Non-pigmented ciliary epithelial cell (primary cell): ENCODE measurements at places on chromosomes 13 and 19.
A peak's percentile ranks its signal among the peaks of the same experiment; 100 is the strongest.

- DNase-seq = no peak
Measured at GRCh38 chr13:71312923-71313322, 554.1 kb downstream of the DACH1 start.

DNA sequence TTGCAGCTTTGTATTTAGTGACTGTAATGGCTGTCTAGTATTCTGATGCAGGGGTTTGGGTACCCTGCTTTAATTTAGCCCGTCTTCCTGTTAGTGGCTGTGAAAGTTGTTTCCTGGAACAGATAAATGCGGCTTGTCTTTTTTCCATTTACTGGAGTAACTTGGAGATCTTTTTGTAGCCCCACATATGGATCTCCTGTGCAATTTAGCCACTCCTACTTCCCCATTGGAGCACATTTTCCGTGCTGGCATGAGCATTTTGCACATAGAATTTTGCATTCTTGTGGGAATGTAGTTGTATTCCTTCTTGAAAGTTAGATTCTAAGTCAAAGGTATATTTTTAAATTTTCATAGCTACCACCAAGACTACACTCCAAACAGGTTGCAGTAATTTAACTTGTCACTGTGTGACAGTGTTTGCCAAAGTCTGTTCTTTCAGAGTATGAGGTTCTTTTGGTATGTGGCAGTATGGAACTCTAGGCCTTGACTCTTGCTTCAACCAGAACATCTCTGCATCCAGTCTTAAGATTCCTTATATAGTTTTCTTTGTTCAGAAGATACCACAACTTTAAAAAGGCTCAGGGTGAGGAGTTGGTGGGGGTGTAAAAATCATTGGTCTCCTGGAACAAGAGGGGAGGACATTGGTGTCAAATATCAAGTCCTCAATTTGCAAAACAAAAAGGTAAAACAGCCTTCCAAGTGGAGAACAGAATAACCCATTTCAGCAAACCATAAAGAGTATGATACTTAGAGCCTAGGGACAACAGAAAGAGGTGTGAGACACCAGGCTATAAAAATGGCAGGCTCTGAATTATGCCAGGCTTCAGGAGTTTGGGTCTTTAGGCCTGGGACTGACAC is 21.1 kb upstream of the CCDC97 start:
- DNase-seq = no peak

GRCh38 chr13:48210178-48210577 is 22.8 kb upstream of the ITM2B start:
- DNase-seq = peak; percentile 58

GRCh38 chr19:17136021-17136420 is 60.4 kb downstream of the MYO9B start:
- no peak for DNase-seq

DNA sequence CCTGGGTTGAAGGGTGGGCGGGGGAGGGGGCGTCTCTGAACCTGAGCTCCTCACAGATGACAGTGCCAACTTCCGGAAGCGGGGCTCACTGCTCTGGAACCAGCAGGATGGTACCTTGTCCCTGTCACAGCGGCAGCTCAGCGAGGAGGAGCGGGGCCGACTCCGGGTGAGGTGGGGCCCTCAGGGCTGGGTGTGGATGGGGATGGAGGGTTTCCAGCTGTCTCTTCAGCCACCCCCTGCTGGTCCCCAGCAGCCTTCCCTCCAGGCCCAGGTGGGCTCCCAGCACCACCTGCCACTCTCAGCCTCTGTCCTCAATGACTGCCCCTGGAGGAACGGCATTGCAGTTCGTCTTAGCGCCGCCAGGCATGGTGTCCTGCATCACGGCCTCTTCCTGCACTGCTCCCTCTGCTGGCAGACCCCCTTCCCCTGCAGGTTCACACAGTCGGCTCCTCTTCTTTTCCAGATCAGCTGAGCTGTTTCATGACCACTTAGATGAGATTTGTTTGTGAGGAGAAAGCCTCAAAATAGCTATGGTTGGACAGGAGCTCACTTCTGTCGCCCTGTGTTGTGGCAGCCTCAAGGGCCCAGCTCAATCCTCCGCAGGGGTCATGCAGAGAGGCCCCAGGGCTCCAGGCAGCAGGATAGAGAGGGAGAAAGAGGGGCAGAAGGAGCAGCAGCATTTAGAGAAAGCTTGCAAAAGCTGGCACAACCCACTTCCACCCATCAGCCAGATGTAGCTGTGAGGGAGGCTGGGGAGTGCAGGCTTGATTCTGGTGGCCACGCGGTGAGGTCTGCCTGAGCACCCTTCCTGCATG is 2.5 kb upstream of the GARIN5A start:
- DNase-seq = no peak

DNA sequence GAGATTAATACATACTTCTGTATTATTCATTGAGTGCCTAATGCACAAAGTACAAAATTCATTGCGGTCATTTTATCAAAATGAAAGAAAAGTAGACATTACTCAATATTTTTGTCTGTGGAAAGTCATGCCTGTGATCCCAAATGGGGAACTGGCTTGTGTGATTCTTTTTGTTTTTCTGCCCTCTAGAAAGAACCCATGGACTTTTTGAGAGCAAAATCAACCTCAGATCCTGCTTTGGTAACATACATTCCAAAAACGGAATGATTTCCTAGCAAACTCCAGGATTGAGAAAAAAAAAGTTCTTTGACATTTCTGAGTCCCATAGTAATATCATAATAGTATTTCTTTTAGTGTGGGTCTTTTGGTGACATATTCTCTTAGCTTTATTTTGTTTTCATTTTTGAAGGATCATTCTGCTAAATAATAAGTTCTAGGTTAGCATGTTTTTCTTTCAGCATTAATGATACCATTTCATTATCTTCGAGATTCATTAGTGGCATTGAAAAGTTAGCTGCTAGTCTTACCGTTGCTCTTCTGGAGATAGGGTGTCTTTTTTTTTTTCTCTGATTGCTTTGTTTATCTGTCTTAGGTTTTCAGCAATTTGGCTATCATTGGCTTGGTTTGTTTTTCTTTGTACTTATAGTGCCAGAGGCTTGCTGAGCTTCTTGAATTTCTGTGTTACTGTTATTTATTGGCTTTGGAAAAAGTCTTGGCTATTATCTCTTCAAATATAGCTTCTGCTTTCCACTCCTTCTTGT is 102.4 kb upstream of the CSNK1A1L start:
- no peak for DNase-seq

GRCh38 chr19:29677001-29677817 is 11.9 kb downstream of the PLEKHF1 start:
- no peak for DNase-seq

DNA sequence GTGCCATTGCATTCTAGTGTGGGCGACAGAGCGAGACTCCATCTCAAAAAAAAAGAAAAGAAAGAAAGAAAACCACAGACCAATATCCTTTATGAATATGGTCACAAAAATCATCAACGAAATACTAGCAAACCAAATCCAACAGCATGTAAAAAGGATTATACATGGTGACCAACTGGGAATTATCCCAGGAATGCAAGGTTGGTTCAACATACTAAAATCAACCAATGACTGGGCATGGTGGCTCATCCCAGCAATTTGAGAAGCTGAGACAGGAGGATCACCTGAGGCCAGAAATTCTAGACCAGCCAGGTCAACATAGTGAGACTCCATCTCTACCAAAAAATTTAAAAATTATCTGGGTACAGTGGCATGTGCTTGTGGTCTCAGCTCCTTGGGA is 7.2 kb downstream of the TSKS start:
- DNase-seq = no peak

DNA sequence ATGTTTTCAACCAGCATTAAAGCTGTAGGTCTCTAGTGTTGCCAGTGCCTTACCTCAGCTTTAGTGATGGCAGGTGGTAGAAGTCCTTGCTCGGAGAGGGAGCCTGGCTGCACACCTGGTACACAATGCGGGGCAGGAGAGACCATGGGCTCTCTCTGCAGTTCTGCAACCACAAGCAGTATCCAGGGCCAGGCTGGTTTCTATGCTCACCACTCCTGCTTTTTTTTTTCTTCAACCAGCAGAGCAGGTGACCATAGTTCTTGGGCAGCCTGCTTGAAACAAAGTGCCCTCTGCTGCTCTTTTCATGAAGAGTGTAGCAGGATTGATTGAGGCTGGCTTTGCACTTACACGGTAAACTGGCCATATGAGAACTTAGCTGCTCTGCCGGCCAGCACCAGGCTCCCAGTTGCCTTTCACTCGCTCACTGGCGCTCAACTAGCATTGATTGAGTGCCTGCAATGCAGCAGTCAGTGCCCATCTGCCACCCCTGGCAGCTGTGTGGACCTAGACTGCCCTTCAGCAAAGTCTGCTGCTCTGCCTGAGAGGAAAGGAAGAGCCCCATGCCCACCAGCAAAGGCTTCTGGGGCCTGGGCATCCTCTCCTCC is 4.4 kb upstream of the CHAMP1 start:
- no peak for DNase-seq

DNA sequence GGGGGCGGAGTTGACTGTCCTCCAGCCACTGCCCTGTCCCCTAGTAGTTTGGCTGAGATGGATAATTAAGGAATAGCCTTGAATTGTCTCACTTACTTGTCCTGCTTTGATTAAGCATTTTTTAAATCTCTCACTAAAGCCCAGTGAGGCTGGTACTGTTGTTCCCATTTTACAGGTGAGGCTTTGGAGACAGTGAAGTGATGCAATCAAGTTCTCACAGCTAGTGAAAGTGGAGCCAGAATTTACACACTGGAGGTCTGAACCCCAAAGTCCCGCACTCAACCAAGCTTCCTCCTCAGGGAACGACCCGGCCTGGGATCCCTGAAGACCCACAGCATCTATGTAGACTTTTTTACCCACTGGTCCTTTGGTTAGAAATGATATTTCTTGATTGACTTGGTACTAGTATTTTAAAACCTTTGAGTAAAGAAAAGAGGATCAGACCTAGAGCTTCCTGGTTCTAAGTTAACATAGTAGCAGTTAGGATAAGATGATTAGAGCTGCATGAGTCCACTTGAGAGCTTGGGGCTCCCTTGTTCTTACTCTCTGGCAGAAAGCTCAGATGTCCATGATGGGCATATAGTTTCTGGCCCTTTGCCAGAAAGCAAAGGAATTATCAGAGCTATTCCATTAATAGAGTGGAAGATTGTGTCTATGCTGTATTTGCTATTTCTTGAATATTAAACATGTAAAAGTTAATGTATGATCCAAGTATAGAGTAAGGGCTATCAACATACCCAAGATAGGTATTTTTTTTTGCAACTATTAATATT is 154.3 kb downstream of the LMO7 start:
- DNase-seq = no peak

- no peak for DNase-seq
Measured at GRCh38 chr19:36997843-36998235, 80.4 kb upstream of the ZNF420 start.

- no peak for DNase-seq
Measured at GRCh38 chr19:44722131-44723121, 23.5 kb downstream of the CEACAM16 start.

GRCh38 chr19:11814700-11815035 is 595 bp downstream of the ZNF440 start:
- no peak for DNase-seq

- no peak for DNase-seq
Measured at GRCh38 chr13:19601749-19602725, 31.4 kb upstream of the MPHOSPH8 start.

DNA sequence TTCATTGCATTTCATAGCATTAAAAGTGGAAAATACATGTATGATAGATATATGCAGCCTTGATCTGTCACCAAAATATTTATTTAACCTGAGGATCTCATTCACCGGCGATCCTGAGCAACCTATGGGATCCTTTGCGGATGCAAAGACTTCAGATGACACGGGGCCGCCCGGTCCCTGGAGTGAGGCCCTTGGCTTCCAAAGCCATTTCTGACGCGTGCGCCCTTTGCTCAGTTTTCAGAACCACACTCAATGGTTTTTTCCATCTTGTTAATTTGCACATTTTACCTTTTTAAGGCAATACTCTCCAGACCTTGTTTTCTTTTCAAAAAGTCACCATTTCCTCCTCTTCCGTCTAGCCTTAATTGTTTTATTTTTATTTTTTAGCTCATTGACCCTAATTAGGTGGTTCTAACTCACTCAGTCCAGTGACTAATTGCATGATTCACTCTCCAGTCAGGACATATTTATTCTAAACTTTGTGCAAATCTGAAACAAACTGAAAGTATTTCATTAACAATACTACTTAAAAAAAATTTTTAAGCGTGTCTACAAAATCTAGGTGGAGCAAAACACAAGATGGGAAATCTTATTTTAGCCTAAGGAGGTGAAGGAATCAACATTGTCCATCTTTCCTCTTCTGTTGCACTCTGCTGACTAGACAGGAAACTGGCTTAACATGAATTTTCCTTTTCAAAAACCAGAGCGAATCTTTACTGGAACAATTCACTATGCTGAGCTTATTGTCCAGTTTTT is 47.9 kb downstream of the COL4A1 start:
- DNase-seq = no peak

GRCh38 chr19:48991873-48992580 is 1.1 kb downstream of the GYS1 start:
- no peak for DNase-seq

GRCh38 chr13:112346899-112347229 is 29.3 kb upstream of the SPACA7 start:
- DNase-seq = no peak

DNA sequence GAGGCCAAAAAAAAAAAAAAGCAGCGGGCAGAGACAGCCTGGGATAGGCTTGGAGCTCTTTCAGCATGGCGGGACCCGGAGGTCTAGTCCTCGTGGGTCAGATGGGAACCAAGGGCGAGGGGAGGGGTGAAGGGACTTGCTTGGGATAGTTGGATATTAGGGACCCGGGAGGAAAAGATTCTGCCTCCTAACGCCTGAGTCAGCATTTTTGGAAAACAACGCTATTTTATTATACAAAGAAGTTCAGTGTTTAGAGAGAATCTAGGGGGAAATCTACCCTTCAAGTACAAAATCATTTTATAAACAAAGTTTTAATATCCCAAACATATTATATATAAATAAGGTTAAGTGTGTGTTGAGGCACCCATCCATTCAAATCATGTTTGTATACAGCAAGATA is 156.7 kb downstream of the ZNF536 start:
- DNase-seq = no peak

DNA sequence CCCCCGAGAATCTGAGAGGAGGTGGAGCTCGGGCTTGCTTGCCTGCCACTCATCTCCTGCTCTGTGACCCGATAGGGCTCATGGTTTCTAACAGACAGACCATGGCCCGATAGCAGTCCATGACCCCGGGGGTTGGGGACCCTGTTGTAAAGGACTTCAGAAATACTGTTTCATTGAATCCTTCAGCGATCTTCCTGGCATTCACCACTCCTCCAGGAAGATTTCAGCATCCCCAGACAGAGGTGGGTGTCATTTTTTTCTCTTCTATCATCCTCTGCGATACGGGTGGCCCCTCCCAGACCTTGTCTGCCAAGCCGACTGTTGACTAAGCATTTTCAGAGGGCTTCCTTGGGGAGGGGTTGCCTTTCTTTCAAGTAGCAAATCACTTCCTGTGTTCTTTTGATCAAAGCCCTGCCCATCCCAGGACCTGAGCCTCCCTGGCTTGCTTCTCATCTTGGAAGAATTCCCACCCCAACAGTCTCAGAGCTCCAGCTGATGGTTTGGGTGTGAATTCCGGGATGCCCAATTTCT is 1.7 kb downstream of the MYO1F start:
- no peak for DNase-seq
